ENCODE measurements at places on chromosomes 5 and 9.

DNA sequence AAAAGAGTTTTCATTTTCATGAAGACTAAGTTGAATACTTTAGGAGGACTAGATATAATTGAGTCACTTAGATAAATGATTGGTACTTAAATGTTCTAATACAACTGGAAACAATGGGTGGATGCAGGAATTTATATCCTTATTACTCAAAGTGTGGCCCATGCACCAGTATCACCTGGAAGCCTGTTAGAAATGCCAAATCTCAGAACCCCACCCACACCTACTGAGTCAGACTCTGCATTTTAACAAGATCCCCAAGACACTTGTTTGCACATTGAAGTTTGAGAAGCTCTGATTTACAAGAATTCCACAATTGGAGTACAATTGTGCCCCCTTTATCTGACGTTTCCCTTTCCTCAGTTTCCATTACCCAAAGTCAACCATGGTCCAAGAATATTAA is 239.0 kb downstream of the AUH start:
- no peak for DNase-seq

DNA sequence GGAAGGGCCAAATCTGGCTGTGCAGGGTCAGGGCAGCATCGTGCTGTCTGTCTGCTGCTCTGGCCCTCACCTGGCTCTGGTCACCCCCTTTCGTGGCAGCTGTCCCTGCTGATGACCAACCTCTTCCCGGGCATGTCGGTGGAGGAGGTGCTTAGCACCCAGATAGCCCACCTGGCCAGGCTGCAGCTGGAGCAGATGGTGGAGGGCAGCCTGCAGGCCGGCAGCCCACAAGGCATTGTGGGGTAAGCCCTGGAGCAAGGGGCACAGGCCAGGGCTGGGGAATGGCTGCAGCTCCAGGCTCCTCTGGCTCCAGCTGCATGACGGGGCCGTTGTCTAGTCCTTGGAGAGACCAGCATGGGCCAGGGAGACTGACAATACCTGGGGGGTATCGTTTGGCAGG is 8.2 kb downstream of the TOR2A start:
- DNase-seq, result no peak

GRCh38 chr9:134663753-134664415 is 22.3 kb downstream of the COL5A1 start:
- DNase-seq, result no peak

GRCh38 chr5:95672641-95673040 is 10.2 kb downstream of the SPATA9 start:
- no peak for DNase-seq

DNA sequence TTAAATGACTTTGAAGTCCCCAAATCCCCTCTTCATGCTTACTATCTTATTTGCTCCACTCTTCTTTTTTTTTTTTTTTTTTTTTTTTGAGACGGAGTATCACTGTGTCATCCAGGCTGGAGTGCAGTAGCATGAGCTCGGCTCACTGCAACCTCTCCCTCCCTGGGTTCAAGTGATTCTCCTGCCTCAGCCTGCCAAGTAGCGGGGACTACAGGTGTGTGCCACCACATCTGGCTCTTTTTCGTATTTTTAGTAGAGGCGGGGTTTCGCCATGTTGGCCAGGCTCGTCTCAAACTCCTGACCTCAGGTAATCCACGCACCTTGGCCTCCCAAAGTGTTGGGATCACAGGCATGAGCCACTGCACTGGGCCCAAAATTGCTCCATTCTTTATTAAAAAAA is 51.0 kb downstream of the ST8SIA4 start:
- no peak for DNase-seq

DNA sequence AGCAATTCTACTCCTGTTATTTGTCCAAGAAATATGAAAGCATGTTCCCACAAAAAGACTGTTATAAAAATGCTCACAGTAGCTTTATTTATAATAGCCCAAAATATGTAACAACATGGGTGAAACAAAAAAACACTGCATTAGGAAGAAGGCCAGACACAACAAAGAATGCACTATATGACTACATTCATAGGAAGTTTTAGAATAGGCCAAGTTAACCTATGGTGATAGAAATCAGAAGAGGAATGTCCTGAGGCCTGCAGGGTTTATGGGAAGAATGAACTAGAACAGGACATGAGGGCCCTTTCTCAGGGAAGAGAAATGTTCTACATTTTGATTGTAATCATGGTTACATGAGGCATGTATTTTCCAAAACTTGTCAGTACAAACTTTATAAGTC is 24.7 kb upstream of the TAS2R1 start:
- no peak for DNase-seq

DNA sequence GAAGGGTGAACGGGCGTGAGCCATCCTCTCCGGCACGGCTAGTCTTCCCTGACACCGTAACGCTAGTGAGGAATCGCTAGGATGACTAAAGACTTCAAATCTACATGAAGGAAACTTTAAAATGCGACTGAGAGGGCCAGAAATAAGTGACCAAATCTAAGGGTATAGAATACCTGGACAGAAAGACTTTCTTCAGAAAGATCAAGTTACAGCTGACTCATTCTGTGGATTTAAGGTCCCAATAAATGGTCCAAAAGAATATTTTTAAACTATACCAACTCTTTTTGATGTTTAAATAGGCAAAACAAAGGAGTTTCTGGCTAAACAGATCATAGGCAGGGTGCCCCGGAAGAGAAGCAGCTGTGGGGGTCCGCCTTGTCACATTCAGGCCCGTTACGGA is 38.9 kb upstream of the CEP72 start:
- DNase-seq, result no peak

DNA sequence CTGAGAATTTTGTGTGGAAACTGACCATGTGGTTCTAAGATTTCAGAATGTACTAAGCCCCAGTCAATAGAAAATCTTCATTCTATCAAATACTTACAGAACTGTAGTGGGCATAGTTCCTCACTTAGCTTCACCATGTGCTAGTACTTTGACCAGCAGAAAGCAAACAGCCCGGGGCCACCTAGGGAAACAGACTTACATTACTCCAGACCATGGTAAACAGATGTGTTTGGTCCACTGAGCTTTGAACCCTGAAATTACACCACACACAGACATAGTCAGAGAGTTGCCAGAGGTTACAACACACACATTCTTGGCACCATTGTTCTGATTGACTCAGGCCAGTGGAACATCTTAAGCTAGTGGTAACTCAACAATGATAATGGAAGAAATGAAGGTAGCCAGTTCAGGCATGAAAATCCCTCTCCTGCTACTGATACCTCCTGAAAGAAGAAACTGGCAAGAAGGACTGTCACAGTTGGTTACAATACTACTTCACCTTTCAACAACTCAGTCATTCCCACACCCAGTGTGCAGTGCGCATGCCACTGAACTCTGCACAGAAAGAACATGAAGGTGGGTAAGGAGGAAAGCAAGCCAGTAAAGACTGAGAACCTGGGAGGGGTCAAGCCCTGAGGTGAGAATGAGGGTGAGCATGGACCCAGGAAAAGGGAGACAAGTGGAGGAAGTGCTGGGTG is 18.7 kb upstream of the LECT2 start:
- no peak for DNase-seq

DNA sequence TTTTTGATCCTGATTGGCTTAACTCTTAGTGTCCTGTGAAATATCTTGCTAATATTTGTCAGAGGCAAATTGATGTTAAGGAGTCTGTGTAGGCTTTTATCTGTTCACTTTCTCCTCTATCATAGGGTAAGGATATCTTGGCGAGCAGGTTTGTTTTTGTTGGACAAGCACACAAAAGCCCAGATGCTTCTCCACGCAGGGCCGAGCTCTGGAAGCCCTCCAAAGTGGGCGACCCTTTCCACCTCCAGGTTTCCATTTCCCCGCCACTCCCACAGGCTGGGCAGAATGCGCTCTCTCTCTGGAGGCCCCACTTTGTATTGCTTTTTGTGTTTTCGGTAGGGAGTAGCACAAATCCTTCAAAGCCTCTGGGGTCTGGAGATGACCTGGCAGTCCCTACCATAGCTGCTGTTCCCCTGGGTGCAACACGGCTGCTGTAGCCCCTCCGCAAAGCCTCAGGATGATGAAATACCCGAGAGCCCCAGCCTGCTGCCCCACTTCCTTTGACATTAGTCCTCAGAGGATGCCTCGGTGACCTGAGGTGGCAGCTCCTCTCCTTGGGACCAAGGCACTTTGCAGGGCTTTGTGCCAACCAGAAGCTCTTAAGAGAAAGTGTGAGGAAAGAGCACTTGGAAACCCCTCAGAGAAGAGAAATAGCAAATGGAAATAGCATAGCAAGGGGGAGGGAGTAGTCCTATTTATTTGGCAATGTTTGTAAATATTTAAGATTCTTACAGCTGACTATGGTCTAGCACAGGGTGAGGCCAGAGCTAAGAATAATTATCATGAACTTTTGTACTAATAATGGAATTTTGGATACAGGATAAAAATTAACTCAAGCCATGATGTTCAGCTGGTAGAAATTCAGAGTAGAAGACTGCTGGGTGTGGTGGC is 122.8 kb downstream of the ARHGEF28 start:
- DNase-seq, result no peak

GRCh38 chr9:123033864-123034601 is 566 bp downstream of the GPR21 start:
- no peak for DNase-seq
